CD4-positive, CD25-positive, alpha-beta regulatory T cell (primary cell): ENCODE measurements at places on chromosomes 11 and 22. TPM values are rescaled to one million over a fixed set of nuclear protein-coding genes. Genes with fewer than 3 reads are reported as not detected.
A peak's percentile ranks its signal among the peaks of the same experiment; 100 is the strongest.

DNA sequence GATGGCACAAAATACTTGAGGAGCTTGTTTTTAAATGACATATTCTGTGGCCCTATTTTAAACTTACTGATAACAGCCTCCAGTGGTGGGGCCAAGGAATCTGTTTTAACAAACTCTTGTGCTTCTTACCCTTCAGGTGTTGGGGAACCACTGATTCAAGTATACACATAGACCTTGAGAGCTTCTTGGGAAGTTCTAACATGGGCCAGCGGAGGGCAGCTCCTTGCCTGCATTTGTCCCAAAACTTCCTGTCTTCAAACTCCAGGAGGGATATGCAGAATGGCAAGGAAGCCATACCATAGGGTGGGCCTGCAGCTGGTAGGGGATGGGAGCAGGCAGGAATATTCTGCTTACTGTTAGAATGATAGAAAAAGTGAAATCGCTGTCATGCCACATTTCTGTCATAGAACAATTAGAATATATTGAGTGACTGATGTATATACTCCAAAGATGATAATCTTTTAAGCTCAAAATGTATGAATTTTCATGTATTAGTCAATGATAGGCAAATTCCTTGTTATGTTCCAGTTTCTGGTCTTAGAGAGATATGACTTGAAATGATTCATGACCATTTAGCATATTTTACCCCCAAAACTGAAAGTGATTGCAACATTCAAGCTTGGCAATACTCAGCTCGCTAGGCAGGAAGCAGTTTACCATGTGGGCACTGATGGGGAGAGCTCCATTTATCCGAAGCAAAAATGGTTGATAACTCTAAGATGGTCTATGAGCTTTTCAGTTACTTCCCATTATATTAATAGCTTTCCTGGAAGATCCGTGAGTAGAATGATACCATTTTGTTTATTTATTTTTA is 9.2 kb downstream of the EXT2 start:
- no peak for DNase-seq

DNA sequence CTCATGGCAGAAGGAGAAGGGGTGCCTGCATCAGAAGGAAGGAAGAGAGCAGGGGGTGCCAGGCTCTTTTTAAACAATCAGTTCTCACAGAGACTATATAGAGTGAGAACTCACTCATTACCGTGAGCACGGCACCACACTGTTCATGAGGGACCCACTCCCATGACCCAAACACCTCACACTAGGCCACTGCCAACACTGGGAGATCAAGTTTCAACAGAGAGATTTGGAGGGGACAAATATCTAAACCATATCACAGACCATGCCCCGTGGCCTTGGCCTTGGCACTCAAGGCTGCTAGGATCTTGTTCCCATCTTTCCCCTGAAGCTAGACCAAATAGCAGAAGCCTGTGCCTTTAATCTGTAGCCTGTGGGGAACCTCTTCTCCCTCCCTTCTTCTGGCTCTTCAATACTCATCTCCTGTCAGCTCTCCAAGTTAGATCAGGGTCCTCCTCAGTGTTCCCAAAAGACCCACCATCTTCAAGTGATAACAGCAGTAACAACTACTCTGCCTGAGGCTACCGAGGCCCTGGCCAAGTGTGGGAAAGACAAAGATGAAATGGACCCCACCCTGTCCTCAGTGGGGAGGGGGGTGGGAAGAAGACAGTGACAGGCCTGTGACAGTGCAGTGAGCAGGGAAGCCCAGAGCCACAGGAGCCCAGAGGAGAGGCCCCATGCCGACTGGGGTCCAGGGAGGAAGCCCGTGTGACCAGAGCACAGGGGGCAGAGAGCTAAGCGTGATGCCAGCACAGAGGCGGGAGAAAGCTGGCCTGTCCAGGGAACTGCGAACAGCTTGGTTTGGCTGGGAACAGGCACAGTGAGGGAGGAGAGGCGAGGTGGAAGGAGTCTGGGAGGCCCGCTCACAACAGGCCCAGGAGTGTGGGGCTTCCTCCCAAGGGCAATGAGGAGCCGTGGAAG is 72.6 kb downstream of the MYO7A start:
- DNase-seq: no peak

GRCh38 chr22:20000246-20001081 is 16.2 kb downstream of the ARVCF start:
- no peak for DNase-seq

- peak; percentile 42 for DNase-seq
These were observed 15.0 kb downstream of the RHOD start for GRCh38 chr11:67071420-67072284.

GRCh38 chr11:9858218-9858617 is 194.3 kb downstream of the SWAP70 start:
- no peak for DNase-seq

DNA sequence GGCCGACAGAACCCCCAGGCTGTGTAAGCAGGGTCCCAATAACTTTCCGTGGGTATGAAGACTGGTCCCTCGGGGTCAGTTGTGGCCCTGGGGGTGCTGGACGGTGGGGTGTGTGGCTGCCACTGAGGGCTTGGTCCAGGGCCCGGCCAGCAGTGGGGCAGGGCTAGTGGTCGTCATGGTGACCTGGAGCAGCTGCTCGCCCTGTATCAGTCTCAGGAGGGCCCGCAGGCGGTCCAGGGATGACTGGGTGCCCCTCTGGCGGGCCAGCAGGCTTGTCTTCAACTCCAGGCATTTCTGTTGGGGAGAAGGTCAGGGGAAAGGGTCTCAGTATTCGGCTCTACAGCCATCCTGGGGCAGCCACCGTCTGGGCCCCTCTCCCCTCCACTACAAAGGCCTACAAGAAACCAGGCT is 126.8 kb downstream of the PHF21B start:
- no peak for DNase-seq

DNA sequence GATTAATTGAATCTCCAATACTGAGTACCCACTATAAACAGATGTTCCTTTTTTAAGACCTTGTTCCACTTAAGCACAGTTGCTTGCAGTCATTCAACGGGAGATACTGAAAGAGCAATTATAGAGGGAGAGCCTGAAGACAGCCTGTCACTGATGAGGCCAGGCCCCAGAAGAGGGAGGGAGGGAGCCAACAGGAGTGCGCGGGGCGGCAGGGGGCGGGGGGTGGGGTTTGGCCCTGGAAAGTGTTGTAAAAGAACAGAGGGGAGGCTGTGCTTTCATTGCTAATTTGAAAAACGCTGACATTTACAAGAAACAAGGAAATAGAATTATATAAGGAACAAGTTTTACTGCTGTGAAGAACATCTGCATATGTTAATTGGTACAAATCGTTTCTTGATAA is 53.1 kb downstream of the MAP6 start:
- no peak for DNase-seq

DNA sequence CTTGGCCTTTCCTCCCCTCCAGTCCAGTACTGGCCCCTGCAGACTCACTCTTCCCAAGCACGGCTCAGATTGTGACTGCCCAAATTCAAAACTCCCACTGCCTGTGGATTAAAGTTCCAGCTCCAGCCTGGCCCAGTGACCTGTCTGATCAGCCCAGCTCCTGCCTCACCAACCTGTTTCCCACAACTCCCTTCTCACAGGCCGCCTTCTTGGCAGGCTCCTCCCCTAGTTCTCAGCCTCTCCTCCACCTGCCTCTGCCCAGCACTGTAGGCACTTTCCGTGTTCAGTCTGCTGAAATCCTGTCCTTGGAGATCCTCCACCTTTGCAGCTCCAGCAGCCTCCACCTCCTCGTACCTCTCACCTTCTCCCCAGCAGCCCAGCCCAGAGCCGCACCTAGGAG is 68.6 kb downstream of the MICAL2 start:
- DNase-seq: no peak

DNA sequence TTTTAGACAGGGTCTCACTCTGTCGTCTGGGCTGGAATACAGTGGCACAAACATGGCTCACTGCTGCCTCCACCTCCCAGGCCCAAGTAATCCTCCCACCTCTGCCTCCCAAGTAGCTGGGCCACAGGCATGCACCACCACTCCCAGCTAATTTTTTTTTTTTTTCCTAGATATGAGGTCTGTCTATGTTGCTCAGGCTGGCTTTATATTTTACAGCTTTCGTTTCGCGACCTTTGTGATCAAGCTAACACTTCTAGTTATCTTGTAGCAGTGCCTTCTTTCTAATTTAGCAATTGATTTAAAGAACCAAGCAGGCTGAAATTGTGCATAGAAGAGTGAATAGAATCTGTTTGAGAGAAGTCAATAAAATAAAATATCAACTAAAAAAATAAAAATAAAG is 11.3 kb downstream of the CKAP5 start:
- no peak for DNase-seq

DNA sequence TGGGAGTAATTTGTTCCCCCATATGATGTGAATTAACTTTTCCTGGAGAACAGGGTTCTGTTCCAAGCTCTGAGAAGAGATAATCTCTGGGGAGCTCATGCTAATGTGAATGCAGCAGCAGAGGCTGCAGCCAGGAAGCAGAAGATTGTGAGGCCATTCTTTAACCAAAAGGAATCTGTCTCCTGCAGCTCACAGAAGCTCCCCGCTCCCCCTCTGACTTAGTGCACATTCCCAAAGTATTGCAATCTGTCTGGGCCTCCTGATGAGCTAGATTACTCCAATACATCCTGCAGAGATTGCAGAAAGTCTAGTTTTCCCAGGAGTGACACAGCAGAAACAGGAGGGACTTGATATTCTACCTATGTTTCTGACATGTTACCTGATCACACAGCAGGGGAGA is 420.6 kb upstream of the FAT3 start:
- DNase-seq: no peak

DNA sequence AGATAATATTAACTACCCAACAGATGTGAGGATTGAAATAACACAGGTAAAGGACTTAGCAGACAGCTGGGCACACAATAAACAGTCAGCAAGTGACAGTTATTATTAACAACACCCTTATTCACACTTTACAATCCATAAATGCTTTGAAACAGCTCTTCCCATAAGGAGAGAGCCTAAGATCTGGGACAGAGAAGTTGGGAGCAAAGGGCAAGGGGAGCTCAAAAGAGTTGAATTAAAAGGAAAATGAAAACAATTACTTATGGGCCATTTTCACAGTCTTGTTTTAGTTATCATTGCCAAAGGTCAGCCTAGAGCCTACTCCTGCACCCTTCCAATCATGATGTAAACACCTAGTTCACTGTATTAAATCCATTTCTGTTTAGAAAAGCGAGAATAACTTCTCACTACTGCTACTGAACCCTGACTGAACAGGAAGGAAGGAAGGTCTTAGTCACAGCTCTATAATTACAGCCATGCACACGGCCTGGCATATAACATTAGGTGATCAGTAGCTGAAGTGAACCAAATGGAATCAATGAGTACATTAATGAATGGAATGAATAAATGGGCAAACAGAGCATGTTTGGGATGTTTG is 111.3 kb downstream of the PLEKHA7 start:
- DNase-seq: no peak

GRCh38 chr22:47593291-47593690 is 830.8 kb downstream of the TBC1D22A start:
- no peak for DNase-seq

DNA sequence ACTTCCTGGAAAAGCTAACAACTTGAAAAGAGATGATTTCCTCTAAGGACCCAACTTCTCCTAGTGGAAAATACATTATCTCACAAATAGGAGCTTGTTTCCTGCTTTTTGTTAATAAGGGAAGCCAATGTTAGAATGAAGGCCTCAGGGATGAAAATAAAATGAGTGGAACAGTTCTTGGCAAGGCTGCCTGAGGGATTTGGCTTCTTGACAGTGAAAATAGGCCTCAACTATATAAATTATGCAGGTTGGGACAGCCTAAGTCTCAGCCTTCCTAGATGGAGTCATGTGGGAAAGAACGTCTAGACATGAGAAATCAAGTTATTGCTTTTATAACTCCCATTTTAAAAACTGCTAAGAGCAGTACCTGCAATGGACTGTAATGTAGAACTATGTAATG is 92.8 kb upstream of the FIBIN start:
- no peak for DNase-seq

GRCh38 chr11:59380263-59381059 is 21.8 kb downstream of the OR5AN1 start:
- no peak for DNase-seq

DNA sequence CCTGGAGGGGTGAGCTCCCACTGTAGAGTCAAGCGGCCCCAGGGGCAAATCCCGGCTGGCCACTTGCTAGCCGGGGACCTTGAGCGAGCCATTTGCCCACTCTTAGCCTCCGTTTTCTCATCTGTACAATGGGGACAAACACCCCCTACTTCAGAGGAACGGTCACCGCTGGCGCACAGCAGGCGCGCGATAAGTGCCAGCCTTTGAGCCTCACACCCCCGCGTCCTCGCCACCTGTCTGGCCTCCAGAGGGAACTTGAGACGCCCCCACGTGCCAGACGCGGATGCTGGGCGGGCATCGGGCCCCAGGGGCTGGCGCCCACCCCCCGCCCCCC is 72.6 kb upstream of the TCF20 start:
- peak; percentile 13 for DNase-seq

- no peak for DNase-seq
These were observed 2.1 kb downstream of the ENDOD1 start for GRCh38 chr11:95091663-95092180.

DNA sequence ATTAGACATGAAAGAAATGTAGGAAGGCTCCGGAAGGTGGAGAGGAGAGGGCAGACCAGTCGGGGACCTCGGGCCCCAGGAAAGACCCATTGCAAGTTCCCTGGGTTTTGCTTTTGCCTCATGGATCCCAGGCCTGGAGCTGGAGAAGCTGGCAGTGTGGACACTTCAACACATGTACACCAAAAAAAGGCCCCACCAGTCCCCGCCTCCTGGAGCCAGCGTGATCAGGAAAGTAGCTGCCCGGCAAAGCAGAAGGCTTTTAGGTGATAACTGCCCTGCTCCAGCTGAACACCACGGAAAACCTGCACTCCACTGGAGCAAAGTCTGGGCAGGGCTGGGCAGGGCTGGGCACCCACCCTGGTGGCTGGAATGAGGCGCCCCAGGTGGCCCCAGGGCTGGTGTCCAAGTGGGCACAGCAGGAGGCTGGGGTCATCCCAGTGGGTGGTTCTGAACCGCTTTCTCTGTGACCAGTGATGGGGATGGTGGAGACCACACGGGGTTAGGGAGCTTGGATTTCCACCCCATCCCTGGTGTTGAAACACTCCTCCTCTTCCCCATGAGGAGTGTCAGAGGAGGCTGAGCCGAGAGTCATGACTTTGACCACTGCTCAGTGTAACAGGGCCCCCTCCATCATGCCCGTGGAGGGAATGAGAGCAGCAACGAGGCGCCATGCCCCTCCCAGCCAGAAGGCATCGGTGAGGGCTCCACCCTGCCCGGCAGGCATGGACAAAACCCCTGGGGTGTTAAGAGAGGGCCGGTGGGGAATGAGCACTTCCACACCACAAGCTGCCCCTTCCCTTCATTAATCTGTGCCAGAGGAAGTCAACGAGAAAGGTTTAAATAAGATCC is 16.9 kb upstream of the MUC5AC start:
- no peak for DNase-seq

Gene KIAA1671
- polyA plus RNA-seq: 0.80 TPM

Gene GPR83
- polyA plus RNA-seq: not detected

Gene SYTL2
- polyA plus RNA-seq: 4.6 TPM

Gene TMPRSS4
- polyA plus RNA-seq: not detected

Gene PYGM
- not detected for polyA plus RNA-seq

Gene TRIM48
- polyA plus RNA-seq: not detected

Gene CLTCL1
- 0.34 TPM for polyA plus RNA-seq

Gene OR8G5
- polyA plus RNA-seq: not detected

Gene CD3D
- 1,156 TPM for polyA plus RNA-seq

Gene CHKB
- polyA plus RNA-seq: 39.8 TPM
